ENCODE measurements at places on chromosomes 16 and 17.

DNA sequence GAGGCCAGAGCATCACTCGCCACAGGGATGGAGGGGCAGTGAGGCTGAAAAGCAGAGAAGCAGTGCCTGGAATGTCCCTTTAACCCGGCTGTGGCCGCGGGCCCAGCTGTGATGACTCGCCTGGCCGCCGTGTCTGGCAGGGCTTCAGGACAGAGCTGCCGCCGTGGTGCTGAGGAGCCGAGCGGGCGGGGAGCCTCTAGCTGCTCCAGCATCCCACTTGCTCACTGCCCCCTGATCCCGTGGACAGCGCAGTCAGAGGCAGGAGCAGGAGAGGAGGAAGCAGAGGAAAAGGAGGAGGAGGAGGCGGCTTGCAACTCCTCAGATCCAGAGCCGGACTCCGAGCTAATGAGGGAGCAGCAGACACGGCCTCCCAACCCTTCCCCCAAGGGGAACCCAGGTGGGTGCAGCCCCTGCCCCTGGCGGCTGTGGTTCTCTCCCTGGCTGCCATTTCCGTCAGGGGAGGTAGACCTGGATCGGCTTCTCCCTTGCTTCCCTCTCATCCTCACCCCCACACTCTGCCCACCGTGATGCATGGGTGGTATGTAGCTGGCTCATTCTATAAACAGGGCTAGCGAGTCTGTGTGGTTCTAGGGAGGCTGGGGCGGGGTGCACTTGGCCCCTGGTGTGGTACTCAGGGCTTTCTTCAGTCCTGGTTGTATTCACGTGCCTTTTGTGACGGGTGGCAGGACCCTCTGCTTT lies 165.7 kb downstream of the CMIP start:
- no peak for DNase-seq

DNA sequence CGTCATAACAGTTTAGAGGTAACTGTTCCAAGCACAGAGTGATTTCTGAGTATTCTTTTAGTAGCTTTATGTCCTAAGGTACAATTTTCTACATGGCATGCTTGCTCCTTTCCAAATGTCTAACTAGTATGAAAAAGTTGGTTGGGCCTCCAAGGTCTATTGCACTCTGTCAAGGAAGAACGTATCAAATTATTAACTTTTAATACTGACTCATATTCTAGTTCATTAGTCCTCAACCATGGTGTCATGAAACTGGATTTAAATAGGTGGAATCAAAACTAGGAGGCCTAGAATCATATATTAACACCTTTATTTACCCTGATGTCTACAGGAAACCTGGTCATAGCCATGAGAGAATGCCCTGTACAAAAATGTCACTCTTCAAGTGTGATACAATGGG lies 61.4 kb downstream of the STH start:
- no peak for DNase-seq

DNA sequence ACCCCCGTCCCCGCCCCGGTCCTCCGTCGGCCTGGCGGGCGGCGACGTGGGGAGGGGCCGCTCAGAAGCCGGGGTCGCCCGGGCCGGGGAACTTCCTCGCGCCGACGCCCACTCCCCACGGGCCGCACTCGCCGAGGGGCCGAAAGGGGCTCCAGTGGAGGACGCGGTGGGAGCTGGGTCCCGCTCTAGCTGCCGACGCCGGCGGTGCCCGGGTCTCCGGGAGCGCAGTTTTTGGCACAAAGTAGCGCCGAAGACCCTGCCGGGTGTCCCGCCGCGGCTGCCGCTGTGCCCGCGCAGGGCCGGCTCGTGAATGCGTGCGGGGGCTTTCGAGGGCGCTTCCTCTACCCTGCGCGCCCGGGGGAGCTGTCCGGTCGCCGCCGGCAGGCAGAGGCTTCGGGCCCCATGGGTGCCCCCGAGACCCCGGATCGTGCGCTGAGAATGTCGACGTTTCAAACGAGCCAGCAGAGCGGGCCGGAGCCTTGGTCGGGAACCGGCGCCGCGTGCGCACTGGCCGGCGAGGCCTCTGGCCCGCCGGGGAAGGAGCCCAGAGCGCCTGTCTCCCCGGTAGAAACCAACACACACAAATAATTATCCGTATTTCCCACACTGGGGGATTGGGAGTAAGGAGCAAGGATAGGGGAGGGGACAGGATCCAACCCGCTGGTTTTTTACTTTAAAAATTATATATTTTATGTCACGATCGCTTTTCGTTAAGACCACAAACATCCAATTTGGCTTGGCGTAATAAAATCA lies 46.6 kb upstream of the SLC38A10 start:
- no peak for DNase-seq

GRCh38 chr17:82216301-82217119 lies 3.9 kb upstream of the CCDC57 start:
- no peak for DNase-seq

DNA sequence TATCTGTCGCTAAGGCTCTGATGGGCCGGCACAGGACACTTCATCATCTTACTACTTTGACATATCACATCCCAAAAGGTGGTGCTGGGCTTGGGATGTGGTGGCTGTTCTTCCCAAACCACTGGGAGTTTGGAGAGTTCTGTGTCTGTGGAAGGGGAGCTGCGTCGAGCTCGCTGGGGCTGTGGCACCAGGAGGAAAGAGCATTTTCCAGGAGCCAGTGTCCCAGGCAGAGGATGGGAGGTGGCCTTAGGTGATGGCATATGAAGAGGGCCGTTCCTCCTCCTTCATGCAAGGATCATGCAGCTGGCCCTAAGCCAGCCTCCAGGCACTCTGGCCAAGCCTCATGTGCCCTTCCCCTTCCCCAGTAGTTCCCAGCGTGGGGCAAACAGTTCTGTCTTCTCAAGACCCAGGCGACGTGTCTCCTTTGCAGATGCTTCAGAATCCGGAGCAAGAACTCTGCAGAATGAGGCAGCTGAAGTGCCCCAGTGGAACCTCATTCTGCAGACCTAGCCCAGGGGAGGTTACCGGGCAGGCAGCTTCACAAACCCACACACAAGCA lies 89.4 kb upstream of the TNRC6C start:
- DNase-seq, result no peak

GRCh38 chr17:41868568-41868967 lies 3.3 kb upstream of the KLHL11 start:
- DNase-seq, result no peak

DNA sequence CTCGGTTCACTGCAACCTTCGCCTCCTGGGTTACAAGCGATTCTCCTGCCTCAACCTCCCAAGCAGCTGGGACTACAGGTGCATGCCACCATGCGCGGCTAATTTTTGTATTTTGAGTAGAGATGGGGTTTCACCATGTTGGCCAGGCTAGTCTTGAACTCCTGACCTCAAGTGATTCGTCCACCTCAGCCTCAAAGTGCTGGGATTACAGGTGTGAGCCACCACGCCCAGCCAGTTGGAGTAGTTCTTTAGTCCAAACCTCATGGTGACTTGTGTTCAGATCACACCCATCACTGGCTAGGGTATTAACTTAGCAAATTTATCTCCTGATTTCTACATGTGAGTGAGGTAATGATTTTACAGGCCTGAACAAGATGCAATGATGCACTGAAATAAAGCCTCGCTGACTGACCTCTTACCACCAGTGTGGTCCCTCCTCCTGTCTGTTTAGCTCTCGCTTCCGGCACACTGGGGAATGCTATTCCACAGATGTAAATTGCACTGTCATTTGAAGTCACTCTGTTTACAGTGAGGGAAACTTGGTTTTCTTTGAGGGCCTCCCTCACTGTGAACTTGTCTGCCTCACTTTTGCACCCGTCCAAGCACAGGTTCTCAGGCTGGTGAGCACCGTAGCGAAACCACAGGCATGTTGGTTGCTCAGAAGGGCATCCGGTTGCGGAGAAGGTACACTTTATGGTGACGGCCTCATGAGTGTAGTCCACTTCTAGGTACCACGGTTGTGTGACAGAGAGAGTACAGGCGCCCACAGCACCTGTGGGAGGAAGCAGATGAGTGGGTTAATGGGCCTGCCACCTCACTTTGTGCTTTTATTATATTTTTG lies 5.5 kb downstream of the IGSF6 start:
- no peak for DNase-seq

DNA sequence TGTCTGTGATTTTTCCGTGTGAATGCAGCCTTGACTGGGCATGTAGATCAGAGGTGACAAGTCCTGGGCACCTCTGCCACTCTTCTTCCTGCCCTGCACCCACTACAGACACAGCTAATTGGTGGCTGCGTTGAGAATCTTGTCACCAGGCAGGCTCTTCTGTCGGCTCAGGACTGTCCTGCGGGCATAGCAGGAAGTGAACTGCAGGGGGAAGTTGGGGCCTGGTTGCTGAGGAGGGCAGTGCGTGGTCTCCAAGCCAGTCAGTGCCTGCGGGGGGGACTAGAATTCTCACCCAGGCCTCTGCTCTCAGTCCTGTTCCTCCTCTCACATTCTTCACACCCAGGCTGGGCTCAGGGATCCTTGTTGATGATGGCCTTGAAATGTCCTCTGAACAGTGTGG lies 50.5 kb downstream of the JPH3 start:
- DNase-seq, result no peak

DNA sequence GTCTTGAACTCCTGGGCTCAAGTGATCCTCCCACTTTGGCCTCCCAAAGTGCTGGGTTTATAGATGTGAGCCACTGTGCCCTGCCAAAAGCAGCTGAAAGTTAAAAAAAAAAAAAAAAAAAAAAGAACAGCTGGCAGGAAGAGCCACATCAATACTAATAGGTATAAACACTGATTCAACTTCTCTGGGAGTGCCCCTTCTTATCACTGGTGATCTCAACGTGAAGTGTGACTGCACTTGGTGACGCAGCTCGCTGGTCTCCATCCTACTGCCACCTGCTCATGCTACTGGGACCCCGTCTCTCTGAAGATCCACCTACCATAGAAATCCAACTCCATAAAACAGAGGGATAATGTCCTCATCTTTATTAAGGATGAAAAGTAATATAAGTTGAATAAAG lies 40.8 kb downstream of the RNF157 start:
- no peak for DNase-seq

GRCh38 chr17:80317706-80317980 lies 57.0 kb downstream of the RNF213 start:
- DNase-seq, result no peak

DNA sequence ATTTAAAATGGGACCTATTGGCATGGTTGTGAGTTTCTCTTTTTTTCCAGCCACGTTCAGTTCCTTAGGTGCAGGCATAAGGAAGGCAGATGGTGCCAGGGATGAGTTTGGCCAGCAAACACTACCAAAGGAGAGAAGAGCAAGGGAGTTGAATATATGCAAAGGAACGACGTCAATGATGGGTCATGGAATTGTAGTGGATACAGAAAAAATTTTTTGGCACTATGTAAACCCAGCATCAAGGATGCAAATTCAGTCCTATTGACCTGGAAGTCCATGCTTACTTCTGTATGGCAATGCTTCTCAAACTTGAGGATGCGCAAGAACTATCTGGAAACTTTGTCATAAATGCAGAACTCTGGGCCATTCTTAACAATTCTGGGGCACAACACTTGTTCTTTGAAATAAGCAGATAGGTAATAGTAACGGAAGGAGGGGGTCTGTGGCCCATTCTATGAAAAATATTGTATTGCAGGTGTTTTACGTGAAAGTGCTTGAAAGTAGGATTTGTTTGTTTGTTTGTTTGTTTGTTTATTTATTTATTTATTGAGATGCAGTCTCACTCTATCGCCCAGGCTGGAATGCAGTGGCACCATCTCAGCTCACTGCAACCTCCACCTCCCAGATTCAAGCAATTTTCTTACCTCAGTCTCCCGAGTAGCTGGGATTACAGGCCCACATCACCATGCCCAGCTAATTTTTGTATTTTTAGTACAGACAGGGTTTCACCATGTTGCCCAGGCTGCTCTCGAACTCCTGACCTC lies 18.0 kb downstream of the APOH start:
- no peak for DNase-seq

DNA sequence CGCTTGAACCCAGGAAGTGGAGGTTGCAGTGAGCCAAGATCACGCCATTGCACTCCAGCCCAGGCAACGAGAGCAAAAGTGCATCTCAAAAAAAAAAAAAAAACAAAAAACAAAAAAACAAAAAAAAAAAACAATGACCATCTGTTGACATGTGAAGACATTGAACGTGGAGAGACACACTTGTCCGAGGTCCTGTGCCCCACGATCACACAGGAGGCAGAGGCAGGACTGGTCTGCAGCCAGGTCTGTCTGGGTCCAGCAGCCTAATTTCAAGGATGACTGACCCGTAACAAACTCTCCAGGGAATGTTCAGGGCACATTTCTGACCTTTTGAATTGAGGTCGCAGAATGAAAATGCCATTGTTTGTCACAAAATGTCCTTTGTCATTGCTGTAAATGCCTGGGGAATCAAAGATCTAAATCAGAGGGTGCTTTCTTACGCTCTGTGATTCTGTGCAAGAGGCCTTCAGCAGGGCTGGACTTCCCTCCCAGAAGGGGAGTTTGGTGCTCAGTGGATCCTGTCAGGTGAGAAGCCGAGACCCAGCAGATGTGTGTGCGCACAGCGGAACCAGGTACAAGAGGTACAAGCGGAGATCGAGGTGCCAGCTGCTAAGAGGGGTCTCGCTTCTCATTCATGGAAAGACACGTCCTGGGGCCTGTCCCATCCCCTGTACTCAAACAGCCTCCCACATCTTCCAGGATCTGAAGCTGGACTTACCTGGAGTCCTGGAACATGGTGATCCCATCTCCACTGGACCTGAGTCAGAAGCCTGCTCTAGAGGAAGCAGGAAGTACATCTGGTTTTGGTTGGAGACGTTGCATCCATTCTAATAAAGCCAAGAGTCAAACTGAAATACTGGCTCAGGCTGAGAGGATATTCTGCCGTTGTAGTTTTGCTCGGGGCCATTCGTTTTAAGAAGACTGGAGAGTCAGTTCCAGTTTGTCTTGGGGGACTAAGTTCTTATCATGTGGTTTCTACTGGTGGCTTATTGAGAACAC lies 95.8 kb downstream of the IRF8 start:
- no peak for DNase-seq

GRCh38 chr17:78737332-78737731 lies 44.7 kb downstream of the CYTH1 start:
- peak; percentile 12 for DNase-seq

- DNase-seq, result peak; percentile 64
Measured at GRCh38 chr17:48052956-48053757, 5.0 kb downstream of the NFE2L1 start.

DNA sequence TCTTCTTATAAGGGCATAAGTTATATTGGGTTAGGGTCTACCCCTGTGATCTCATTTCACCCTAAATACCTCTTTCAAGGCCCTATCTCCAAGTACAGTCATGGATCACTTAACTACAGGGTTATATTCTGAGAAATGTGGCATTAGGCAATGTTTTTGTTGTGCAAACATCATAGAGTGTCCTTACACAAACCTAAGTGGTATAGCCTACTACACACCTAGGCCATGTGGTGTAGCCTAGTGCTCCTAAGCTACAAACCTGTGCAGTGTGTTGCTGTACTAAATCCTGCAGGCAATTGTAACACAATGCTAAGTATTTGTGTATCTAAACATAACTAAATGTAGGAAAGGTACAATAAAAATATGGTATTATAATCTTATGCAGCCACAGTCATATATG lies 18.0 kb downstream of the CLEC3A start:
- no peak for DNase-seq
